ENCODE measurements at places on chromosomes 7 and 10.

DNA sequence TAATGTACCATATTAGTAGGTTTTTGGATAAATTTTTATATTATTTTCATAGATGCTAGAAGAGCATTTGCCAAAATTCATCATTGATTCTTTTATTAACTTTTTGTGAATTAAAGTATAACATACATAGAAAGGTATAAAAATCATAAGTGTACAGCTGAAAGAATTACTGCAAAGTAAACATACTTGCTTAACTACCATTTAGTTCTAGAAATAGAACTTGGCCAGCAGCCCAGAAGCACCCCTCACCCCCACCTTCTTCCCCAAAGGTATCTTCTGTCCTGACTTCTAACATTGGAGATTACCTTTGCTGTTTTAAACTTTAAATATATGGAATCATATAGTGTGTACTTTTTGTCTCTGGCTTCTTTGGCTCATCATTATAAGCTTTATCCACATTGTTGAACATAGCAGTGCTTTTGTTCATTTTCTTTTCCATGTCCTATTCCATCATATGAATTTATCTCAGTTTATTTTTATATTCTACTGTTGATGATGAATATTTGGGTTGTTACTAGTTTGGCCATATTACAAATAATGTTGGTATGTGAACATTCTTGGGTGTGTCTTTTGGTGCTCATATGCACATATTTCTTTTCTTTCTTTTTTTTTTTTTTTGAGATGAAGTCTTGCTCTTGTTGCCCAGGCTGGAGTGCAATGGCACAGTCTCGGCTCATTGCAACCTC lies 142.8 kb downstream of the ADK start:
- no peak for DNase-seq

- no peak for DNase-seq
These were observed 38.9 kb downstream of the BRAF start for GRCh38 chr7:140885735-140886334.

DNA sequence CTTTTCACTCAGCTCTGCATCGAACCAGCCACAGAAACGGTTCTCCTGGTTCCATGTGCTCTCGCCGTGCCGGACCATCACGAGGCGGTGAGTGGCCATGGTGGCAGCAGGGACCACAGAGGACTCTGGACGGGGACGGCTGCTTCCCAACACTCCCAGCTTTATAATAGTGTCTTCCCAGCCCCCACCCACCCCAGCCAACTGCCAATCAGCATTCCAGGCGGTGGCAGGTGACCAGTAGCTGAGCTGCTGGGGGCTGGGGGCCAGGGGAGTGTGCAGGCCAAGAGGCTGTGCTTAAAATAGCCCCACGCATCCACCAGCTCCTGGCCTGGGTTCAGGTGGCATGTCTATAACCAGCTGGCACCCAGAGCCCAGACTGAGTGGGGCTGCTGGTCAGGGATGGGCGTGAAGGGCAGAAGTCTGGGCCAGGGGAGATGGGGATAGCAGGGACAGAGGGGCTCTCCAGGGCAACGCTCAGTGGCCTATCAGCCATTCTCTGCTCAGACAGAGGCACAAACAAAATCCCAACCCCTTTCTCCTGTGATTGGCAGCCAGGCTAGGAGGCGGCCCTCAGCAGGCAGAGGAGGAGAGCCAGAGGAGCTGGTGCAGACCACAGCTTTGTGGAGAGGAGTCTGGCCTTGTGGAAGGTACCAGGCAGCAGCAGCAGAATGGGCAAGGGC lies at the start of gene PGAM2:
Gene PGAM2 (minus strand): TSS at position 137 of the 680 bp plus-strand sequence. CDS start 38 bp downstream, at position 99.
- DNase-seq: peak; percentile 85

DNA sequence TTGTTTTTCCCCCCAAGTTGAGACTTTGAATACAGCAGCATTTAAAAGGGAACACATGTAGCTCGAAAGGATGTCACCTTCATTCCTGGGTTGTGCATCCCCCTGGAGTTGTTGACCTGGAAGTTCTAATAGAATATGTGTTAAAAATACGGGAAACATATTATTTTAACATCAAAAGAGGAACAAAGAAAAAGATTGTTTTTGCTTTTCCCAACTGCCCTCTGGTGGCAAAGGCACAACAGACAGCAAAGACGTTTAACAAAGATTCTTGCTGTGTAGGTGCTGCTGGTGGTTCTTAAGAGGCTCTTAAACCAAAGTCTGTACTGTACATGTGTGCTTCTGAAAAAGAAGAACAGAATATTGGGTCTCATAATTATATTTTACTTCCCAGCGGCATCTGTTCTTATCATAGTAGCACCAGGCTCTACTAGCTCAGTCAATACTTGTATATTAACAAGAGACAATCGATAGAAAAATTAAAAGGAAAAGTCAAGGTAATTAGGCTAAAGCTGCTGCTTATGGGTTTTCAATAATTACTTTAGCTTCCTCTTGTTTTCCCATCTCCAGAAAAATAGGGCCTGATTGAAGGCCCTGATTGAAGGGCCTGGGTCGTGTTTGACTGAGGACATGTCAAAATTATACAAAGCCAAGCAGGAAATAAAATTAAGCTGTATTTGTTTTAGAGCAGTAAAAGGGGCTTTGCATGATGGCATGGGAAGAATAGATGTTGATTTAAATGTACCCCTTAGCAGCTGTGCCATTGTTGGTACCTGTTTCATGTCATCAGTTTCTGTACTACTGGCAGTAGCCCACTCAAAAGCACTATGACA lies 384.2 kb upstream of the LRGUK start:
- no peak for DNase-seq

DNA sequence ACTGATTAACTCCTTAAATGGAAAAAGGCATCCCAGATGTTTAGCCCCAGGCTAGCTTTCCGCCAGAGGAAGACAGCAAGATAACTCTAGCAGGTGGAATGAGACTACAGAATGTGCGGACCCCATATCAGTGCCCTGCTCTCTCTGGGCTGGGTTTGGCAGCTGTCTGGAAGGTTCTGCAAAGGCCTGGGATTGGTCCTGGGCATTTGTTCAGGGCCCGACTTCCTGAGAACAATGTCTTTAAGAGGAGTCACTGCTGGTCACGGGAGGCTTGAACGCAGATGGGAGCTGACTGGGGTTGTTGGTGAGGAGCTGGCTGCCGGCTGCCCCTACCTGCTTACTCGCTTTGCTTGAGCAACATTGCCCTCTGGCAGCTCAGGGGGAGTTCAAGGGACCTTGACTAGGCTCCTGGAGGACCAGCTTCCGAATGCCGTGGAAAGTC lies 130.6 kb upstream of the BTBD16 start:
- peak; percentile 83 for DNase-seq
